ENCODE measurements at places on chromosomes 4 and X.

DNA sequence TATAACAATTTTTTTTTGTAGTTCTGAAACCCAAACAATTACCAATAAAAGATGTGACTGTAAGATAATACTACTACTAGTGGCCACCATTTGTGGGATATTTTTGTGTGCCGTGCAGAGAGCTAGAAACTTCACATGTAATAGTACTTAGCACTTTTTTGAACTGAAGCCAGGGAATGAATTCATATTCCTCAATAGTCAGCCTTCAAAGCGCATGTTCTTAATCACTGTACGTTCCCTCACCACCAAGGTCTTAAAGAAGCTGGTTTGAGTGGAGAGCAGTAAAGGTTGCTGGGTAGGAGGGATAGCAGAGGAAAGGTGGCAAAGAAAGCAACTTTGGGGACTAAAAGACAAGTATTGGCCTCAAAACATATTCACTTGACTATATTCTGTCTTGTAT lies 9.6 kb upstream of the RUFY3 start:
- no peak for DNase-seq

DNA sequence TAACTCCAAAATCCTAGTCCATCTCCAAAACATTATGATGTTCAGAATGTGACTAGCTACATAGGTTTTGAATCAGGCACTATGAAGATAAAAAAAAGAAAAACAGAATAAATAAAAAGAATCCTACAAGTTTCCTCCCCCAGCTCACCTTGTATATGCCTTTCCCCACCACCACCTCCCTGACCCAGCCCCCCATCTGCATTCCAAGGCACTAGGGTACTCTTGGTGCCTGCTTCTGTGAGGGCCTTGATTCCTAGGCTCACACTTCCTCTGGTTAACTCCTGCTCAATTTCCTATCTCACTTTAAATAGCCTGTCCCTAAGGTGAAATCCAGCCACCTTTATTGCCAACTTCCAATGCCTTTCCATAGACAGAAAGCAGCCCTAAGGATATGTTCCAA lies 178.7 kb upstream of the ATOH1 start:
- no peak for DNase-seq

DNA sequence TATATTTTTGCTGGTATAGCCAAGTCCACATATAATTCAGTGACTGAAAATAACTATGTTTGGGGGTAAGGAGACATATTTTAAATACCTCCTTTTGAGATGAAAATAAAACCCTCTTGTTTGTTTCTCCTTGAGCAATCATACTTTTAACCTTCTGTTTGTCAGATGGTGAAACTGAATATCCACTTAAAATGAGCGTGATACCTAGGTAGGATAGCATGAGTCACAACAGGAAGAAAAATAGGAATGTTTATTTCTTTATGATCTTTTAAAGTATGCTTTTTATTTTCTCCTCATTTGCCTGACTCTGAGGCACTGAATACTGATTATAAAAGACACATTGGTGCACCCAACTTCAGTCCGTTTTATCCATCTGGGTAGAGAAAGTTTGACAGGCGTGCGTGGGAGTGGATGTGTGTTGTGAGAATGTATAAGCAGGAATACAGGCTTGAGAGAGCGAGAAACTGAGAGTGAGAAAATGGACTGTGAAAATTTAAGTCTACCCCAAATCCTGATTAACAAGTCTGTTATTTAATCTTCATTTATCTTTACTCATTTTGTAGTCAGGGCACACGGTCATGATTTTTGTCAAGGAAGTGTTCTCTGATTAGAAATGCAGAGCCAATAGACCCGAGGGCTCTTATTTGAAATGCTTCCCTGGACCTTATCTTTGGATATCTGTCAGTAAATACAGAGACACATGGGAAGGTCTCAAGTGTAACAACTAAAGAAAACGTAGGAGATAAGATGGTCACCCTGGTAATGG lies 62.1 kb upstream of the ANTXR2 start:
- DNase-seq, result no peak

- no peak for DNase-seq
These were observed 233.4 kb upstream of the STK26 start for GRCh38 chrX:131789664-131790063.

- peak; percentile 49 for DNase-seq
These were observed 144.6 kb downstream of the AMELX start for GRCh38 chrX:11437642-11438379.

DNA sequence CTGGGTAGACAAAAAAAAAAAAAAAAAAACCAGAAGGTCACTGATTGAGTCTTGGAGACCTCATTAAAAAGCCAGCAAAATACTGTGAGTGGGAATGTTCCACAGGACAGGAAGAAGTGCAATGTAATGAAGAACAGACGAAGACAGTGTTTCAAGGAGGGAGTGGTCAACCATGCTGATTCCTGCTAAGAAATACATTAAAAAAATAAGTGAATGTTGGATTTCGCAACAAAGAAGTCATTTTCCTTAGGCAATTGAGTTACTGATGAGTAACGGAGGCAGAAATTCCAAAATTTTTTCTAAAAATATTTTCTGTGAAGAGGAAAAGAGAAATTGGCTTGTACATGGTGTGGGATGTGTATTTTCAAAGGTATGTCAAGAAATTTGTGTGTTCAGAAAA lies 94.3 kb upstream of the FAM47B start:
- DNase-seq, result no peak

All from right hindlimb (tissue), 1 donor.